Kasumi-1 (cell line): ENCODE measurements at places on chromosomes 1 and 21.
A peak's percentile ranks its signal among the peaks of the same experiment; 100 is the strongest.

GRCh38 chr1:236691348-236691747, 5.0 kb downstream of the ACTN2 start:
- no peak for DNase-seq

- DNase-seq: peak; percentile 83
These were observed 12.3 kb downstream of the RCC1 start for GRCh38 chr1:28518000-28518744.

DNA sequence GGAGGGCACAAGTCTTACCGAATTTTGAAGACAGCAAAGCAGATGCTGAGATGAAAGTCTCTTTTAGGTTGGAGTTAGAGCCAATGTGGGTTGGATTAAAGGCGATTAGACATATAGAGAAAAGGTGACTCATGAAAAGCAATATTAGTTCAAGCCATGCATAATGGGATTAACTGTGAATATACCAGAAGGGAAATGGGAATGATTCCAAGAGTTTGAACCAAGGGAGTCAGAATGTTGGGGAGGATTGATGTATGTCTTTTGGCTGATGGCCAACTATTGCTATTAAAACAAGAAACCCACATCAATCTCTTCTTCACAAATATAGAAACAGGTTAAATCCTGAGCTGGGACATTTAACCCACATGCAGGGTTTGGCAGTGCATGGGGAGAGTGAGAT, 1.2 kb downstream of the HMGCS2 start:
- no peak for DNase-seq

DNA sequence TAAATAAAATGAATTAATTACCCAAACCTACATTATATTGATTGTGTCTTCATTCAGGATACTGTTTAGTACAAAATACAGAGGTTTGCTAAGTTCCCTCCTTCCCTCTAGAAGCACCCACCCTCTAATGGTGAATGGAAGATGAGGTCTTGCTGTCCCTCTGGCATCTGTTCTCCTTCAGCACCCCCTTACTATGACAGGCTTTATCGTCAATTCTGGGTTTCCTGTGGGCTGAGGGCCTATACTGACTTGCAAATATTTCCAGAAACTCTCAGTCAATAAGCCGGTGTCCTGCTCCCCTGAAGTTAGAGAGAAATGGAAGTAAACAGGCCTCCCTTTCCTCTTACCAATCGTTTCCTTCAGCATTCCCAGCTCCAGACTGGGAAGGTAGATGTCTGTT, 13.2 kb downstream of the LAX1 start:
- no peak for DNase-seq

- DNase-seq: no peak
These were observed 45.4 kb downstream of the LCA5L start for GRCh38 chr21:39400173-39400572.

- no peak for DNase-seq
These were observed 968 bp downstream of the CSMD2 start for GRCh38 chr1:34163792-34164731.

DNA sequence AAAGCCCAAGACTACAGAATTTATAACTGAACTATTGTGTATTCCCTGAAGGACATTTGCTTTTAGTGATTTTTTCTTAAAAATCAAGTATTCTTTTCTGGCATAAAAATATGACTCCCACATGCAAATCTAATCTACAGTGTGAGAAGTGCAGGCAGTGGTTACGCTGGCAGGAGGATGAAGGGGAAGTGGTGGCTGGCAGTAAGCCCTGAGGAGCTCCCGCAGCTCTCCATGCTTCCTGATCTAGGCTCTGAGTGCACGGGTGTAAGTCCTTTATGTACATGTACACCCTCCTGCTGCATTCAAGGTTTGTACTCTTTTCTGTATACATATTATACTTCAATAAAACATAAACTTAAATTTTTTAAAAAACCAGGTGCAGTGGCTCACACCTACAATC, 67.5 kb upstream of the PRDX6 start:
- DNase-seq: peak; percentile 97
